ENCODE measurements at places on chromosomes 4 and X.
A peak's percentile ranks its signal among the peaks of the same experiment; 100 is the strongest.

DNA sequence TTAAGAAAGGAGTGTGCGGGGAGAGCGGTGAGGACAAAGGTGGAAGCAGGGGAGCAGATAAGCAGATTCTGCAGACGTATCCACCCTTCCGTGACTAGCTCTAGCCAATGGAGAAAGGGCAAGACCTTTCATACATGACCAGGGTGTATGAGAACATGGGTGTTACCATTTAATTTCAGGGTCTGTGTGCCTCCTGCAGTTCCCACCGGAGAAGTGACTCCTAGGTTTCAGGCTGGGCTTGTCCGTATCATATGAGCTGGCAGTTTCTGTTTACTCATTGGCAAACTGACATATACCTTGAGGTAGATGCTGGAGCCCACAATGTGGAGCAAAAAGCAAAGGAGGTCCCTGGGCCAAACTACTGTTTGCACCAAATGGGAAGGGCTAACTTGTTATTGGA is 6.8 kb downstream of the RBM47 start:
- no peak for DNase-seq

DNA sequence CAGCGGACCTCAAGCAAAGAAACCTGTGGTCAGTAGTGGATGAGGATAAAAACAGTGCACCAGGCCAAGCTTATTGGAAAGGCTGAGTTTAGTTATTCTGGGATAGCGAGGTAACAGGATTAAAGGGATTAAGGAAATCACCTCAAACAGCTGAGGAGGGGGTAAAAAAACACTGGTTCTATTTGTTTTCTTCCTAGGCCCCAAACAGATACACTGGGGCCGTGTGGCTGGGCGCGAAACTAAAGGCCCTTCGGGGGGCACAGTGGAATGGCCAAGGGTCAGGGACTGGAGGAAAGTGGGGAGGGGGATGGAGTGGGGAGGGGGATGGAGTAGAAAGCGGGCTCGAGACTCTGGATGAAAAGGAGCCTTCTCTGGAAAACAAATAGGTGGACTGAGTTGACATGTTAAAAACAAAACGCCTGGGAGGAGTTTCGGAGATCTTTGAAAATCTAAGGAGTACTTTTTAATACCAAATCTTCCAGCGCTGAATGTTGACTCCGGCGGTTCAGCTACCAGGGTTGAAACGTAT is 2.9 kb downstream of the SOX3 start:
- DNase-seq = no peak

GRCh38 chr4:6224735-6225134 is 24.4 kb upstream of the JAKMIP1 start:
- DNase-seq = no peak

GRCh38 chr4:168796362-168797106 is 213.5 kb downstream of the CBR4 start:
- peak; percentile 42 for DNase-seq

- DNase-seq = no peak
Observed at GRCh38 chrX:41716767-41717473, 7.1 kb upstream of the GPR82 start.

- DNase-seq = no peak
Observed at GRCh38 chrX:123504630-123505270, 228.1 kb downstream of the THOC2 start.

DNA sequence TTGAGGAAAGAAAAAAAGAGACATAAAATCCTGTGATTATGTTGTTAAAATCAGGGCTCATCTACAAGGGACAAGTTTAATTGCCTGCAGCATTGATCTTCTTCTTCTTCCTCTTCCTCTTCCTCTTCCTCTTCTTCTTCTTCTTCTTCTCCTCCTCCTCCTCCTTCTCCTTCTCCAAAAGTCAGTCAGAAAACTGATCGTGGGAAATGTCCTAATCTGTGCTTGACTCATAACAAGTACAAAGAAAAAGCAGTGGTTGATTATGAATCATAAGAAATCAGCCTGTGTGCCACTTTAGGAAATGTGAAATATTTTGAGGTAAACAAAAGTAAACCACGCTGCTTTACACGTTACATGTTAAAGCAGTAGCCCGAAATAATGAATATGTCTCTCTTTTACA is 2.7 kb upstream of the ATP10D start:
- DNase-seq = no peak

- no peak for DNase-seq
Observed at GRCh38 chr4:86600007-86600653, 6.0 kb downstream of the PTPN13 start.

DNA sequence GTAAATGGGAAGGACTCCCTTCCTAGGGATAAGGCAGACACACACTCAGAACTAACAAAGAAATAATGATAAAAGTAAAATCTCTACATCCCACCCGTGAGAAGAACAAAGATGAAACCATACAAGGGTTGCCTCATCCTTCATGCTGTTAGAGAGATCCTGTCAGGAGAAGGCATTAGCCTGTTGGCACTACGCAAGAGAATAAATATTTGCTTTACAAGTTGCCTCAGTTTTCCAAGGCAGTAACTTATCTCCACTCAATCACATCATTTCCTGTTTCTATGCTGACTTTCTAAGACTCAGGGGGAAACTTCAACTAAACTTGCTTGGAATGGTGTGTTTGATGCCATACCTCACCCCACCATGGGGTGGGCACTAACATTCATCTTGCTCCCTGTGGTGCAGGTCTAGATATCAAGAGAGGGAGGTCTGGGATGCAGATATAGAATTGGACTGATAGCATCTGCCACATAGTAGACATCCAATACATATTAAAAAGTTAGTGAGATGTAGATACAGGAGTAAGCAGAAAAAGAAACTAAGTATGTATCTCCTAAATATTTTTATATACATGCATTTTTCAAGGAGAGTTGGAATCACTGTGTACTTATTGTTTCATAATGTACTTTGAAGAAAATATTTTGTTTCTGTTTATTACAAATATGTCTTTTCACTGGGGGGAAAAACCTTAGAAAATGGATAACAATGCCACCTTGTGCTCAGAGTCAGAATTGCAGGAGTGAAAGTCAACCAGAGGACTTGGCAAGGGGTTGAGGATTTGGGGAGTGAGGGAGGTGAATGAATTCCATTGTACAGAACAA is 57.2 kb upstream of the BEX4 start:
- no peak for DNase-seq

DNA sequence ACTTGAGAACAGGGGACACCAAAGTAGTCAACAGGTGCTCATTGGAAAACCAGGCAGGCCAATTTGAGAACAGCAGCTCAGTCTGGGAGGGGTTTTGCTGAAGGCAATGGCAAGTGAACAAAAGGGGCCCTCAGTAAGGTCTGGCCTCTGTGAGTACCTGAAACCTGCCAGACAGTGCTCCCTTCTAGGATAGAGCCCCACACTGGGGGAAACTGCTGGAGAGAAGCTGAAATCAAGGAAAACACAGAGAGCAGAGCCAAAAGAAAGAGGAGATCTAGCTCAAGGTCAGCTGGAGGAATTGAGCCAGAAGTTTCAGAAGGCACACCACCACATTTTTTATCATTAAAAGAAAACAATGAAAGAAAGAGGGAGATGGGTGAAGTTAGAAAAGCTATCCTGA is 28.2 kb downstream of the PNMA6E start:
- no peak for DNase-seq

DNA sequence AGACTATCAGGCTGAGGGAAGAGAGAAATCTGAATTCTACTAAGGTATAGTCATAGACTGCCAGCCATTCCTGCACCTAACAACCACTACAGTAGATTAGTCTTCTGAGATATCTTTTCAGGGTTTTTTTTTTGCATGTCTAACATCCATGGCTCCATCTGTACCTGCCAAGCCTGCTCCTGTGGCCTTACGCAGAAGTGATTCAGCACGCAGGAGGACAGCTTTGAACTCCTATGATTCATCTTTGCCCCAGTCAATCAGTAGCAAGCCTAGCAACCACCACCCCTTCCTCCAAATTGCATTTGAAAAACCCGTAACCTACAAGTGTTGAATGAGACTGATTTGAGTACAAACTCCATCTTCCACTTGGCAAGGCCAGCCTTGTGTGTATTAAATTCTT is 520.7 kb upstream of the HS3ST1 start:
- no peak for DNase-seq

DNA sequence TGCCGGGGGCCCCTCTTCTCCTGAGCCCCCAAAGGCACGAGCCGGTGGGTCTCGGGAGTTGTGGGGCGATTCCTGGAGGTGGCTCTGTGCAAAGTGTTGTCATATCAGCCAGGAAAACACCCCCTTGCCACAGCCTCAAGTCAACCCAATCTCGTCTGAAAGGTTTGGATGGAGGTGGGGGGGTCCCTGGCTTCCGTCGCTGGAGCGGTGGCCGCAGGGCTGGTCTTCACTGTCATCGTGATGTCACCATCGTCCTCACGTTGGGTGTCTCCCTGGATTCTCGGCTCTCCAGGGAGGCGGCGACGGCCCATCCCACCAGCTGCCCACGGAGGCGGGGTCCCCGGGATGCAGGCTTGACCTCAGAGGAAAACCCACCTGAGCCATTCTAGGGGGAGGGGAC is 38.3 kb upstream of the PPP2R3B start:
- DNase-seq = no peak

GRCh38 chrX:153327561-153327960 is 6.0 kb upstream of the PNMA6F start:
- DNase-seq = no peak

GRCh38 chr4:51894059-51894645 is 51.2 kb downstream of the DCUN1D4 start:
- DNase-seq = no peak

DNA sequence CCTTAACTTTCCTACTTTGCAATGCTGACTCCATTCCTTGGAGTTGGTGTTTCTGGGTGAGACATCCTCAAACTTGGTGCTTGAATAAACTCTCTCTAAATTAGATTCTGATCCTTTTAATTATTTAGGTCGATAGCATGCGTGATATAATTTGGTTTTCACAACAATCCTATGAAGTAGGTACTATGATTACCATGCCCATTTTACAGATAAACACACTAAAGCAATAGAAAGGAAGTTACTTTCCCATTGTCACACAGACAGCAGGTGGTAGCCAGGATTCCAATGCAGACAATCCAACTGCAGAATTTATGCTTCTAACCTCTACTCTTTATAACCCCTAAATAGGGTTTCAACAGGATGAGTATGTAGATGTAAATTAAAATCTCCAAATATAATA is 21.7 kb upstream of the AASDH start:
- no peak for DNase-seq

DNA sequence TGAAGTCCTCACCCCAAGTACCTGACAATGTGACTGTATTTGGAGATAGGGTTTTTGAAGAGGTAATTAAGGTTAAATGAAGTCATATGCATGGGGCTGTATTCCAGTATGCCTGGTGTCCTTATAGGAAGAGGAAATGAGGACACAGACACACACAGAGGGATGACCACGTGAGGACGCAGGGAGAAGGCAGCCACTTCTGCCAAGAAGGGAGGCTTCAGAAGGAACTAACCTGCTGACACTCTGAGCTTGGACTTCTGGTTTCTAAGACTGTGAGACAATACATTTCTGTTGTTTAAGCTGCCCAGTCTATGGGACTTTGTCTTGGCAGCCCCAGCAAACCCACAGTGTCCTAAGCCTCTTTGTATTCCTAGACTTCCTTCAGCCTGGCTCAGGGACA is 3.0 kb upstream of the SLC2A9 start:
- no peak for DNase-seq

- peak; percentile 31 for DNase-seq
Observed at GRCh38 chrX:41180194-41180908, 95.1 kb downstream of the USP9X start.

- DNase-seq = no peak
Observed at GRCh38 chrX:53263597-53264094, 17.7 kb downstream of the IQSEC2 start.
